ENCODE measurements at places on chromosomes 2 and 18.

DNA sequence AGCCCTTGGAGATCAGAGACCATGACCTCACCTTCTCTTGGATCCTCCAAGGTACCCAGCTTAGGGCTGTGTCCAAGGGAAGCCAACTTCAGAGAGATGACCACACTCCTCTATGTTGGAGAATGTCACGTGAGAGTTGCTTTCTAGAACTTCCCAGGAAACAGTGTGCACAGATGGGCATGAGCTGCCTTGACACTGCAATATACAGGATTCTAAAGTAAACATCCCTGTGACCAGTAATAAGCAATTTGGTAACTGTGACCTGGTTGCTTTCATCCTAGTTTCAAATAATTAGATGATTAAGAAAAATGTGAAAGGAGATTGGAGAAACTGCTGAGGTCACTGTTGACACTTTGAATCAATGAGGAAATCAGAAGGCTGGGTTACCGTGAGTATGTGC, 181.1 kb upstream of the EPAS1 start:
- no peak for DNase-seq

DNA sequence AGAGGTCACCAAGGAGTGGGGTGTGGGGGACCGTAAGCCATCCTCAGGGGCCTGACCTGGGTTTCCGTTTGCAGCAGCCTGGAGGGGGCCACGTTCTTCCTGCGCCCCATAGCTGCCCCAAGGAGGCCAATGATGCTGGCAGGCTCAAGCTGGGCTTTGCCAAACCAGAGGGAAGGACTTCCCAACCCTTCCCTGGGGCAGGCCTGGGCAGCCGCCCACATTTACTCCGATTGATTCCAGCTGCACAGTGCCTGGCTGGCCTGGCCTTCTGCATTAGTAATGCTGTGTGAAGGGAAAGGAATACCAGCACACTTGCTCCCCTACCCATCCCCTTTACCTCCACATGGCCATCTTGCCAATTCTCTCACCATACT, 360.6 kb upstream of the SLC14A2 start:
- no peak for DNase-seq

- DNase-seq, result no peak
Observed at GRCh38 chr2:3635171-3635974, 22.6 kb upstream of the ALLC start.

DNA sequence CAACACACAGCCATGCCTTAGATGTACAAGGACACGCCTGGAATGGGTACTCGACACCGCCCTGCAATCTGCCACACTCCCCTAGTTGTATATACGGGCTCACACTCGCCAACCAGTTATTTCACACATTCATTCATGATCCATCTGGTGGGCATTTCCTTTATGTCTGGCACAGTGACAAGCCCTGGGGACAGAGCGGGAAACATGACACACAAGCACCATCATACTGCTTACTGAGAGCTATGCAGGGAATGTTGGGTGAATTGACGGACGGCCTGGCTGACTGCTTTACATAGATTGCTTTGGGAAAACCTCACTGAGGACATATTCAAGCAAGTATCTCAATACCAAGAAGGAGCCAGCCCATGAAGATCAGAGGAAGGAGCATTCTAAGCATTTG, 448.0 kb upstream of the SPRED2 start:
- no peak for DNase-seq

DNA sequence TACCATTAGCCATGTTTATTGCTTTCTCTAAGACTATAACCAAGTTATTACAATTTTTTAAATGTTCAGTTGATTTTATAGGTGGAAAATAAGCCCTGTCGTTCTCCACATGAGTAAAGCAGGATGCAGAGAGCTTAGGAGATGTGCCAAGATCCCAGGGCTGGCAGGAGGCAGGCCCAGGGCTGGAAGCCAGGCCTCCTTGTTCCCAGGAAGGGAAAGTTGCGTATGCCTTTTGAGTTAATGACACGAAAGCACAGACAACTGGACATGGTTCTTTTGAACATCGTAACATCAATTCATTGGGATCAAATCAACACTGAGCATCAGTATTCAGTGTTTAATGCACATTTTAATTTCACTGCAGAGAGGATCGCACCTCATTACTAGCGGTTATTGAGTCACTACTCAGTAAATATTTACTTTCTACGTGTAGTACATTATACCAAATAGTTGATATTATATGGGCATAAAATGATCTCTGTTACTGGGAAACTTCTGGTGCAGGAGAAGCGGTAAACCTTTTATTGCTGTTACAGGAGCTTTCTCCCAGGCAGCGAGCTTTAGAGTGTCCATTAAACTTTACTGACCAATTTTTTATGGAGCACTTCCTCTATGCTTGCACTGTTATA, 60.0 kb downstream of the RNF144A start:
- DNase-seq, result no peak

- DNase-seq, result no peak
Observed at GRCh38 chr2:176149481-176149938, 1.8 kb upstream of the HOXD4 start.

GRCh38 chr2:24945907-24946306, 25.8 kb downstream of the DNAJC27 start:
- no peak for DNase-seq

DNA sequence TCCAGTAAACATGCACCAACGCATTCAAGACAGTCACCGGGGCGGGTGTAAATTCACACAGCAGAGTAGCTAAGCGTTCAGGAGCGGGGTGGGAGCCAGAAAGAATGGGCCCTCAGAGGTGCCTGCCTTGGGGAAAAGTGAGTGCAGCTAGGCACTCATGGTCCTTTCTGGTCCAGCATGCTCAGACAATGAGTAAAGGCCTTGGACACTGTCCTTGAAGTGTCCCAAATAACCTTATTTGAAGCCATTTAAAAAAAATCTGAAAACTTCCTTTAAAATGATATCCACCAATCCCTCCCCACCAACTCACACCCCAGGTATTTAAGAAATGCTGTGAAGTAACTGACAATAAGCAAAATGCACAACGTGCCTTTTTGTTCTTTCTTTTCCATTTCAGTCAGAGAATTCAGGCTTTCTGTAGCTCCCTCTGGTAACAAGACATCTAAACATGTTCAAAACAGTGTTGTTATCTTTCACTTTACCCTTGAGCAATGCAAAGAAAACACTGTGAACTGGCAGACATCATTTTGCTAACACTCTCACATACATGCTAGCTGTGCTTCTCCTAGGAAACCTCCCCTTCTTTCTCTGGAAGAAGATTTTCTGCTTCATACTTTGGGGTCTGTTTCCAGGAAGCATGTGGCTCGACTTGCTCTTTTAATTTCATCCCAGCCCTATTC, 445.1 kb upstream of the SPRED2 start:
- DNase-seq, result no peak

- no peak for DNase-seq
Observed at GRCh38 chr2:242022550-242023290, 153.2 kb downstream of the RTP5 start.

- DNase-seq, result no peak
Observed at GRCh38 chr2:223416815-223417610, 185.1 kb downstream of the SCG2 start.

GRCh38 chr2:190354003-190354690, 10.8 kb downstream of the INPP1 start:
- DNase-seq, result no peak

- DNase-seq, result no peak
Observed at GRCh38 chr2:144780983-144781382, 261.1 kb upstream of the ZEB2 start.

DNA sequence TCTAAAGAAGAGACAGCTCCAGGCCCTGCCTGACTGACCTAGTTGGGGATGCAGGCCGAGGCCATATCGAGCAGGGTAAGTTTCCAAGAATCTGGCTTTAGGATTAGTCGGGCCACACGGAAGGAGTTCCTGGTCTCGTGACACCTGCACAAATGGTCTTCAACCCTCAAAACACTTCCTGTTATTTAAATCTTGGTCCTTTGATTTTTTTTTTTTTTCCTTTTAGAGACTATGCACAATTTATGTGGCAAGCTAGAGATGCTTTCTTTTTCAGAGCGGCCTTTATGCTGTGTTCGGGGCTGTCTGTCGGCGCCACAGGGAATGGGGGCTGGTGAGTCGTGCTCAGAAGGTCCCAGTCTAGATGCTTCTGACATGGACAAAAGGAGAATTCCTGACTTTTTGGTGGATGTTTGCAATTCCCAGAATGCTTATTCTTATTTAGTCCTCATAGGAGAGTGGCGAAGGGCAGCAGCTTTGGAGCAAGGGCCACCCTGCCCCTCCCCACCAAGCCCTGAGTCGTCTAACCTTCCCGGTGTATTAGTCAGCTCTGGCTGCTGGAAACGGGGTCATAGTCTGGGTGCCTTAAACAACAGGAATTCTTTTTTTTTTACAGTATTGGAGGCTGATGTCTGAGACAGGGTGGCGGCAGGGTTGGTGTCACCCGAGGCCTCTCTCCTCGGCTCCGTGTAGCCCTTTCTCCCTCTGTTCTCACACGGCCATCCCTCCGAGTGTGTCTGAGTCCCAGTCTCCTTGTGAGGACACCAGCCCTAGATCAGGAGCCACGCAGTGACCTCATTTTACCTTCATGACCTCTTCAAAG, 27.4 kb downstream of the HPCAL1 start:
- DNase-seq, result no peak

GRCh38 chr2:235688511-235689426, 194.9 kb downstream of the AGAP1 start:
- DNase-seq, result no peak

DNA sequence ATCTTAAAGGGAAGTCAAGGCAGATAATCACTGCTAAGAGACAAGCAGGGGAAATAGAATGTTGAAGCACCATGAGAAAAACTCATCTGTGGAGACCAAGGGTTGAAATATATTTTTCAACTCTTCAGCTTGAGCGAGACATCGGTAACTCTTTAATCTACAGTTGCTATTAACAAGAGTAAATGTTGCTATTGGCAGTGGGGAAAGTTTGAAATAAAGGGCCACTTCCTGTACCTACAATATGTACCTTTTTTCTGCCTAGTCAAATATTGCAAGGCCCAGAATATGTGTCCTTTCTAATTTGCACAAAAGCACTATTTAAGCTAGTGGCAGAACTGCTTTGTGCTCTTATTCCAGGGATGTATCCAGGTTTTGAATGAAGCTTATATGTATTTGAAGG, 65.8 kb downstream of the EFEMP1 start:
- DNase-seq, result no peak

- no peak for DNase-seq
Observed at GRCh38 chr2:230775737-230776136, 63.1 kb downstream of the CAB39 start.

GRCh38 chr2:26463244-26464192, 14.4 kb downstream of the OTOF start:
- no peak for DNase-seq

DNA sequence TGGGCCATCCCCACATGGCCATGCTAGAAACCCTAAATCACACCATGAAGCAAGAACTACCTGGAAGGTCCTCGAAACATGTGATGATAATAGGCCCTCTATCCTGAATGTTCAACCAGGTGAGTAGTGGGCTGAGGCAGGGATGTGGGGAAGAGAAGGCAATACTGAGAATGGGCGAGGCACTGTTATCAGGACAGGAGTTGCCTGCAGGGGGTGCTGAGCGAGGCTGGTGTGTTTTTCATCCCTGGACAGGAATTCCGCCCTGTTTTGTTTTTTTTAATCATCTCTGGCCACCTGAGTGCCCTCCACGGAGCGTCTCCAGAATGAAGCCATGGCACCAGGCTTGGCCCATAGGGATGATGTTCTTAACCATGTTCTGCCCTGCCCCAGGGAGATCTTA, 103.0 kb upstream of the SOX11 start:
- DNase-seq, result no peak

- DNase-seq, result no peak
Observed at GRCh38 chr2:144015655-144016245, 504.2 kb downstream of the ZEB2 start.

DNA sequence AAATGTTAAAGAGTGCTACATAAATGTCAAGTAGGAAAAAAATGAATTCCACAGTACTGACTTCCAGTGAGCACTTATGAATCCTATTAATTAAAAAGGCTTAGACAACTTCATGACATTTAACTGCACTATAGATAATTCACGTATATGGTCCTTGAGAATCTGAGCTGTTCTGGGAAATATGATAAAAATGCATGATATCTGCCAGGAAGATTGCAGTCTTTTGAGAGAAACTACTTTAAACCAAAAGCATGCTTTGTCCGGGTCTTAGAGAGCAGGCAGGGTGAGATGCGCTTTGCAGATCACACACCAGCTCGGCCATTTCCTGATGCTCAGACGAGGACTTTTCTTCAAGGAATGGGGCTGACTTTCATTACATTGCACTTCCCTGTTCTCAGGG, 42.6 kb downstream of the CMPK2 start:
- DNase-seq, result no peak

DNA sequence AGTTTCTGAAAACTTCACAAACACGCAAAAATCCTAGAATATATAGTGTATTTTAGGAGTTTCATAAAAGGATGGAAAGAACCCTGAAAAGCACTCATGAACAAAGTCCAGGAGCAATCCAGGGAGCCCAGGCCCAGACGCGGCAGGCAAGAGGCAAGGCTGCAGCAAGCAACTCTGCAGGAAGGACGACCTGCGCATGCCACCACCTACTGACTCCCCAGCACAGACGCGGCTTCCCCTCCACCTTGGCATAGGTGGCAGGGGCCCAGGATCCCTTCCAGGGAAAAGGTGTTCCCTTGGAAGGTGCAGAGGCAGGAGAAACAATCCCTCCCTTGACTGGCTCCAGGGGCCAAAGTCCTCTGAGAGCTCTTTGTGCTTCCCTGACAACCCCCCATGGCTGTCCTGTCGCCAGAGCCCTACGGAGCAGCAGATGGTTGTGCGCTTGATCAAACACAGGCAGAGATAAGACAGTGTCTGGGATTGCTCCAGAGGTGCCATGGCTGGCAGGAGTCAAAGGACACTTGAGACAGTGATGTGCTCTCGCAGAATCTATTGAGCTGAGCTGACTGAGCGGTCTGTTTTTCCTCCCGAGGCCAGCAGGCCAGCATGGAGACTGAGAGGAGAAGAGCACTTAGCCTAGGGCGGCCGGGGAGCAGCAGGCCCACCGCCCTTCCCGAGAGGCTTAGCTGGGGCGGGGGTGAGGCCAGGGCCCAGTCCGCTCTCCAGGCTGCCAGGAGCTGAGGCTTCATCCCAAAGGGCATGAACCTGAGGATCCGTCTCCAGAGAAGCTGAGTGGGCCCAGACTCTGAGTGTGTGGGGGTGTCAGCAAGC, 10.8 kb upstream of the AMER3 start:
- no peak for DNase-seq

GRCh38 chr18:51235009-51235789, 37.7 kb upstream of the MEX3C start:
- no peak for DNase-seq

- no peak for DNase-seq
Observed at GRCh38 chr2:109321570-109321969, 192.6 kb downstream of the SH3RF3 start.

DNA sequence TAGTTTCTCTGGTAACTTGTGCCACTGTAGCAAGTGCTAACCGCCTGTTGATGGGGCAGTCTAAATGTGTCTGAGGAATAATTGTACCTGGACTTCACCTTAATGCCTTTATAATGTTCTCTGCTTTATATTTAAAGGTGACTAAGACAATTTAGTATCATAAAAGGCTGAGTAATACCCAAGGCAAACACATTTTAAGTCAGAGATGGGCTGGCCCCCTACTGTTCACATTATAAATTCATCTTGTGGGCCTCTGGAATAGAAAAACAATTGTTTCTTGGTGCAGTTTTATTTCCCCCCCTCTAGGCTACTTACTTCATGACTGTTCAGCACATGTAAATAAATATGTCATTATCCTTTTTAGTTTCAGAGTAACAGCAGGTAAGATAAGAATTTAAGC, 559.3 kb upstream of the PIK3C3 start:
- DNase-seq, result no peak

- DNase-seq, result no peak
Observed at GRCh38 chr2:46239175-46239846, 57.9 kb upstream of the EPAS1 start.

- DNase-seq, result no peak
Observed at GRCh38 chr18:31446854-31447253, 687 bp upstream of the DSG3 start.

- no peak for DNase-seq
Observed at GRCh38 chr2:5683471-5683870, 8.7 kb upstream of the SOX11 start.
